ENCODE measurements at places on chromosomes 7 and 10.

GRCh38 chr7:90584378-90584777, 11.7 kb upstream of the CDK14 start:
- no peak for DNase-seq

DNA sequence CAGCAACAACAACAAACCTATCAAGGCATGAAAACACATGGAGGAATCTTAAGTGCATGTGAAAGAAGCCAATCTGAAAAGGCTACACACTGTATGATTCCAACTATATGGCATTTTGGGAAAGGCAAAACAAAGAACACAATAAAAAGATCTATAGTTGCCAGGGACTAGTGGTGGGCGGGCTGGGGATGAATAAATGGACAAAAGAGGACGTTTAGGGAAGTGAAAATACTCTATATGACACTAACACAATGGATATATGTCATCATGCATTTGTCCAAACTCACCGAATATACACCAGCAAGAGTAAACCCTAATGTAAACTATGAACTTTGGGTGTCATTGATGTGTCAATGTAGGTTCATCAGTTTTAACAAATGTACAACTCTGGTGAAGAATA, 89.1 kb downstream of the SEMA3E start:
- DNase-seq = no peak

DNA sequence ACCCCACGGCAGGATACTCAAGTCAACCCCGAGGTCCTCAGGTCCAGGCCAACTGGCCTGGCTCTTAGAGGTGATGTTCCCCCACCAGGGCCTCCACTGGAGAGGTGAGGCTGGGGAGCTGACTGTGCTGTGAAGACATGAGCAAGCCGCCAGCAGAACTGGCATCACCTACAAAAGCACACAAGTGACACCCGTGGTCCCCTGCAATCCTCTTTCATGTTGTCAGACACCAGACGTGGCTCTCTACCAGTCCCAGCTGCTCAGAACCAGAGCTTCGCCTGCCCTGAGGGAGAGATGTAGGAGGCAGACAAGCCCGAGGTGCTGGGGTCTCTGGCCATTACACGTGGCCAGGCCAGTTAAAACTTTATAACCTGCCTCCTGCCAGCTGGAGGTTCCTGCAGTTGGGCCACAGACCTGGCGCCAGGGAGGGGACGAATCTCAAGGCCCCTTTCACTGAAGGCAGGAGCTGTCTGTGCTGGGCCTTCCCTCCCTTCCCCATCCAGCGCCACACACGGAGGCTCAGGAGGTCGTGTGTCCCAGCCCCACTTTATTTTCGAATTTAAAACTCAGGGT, 2.2 kb downstream of the COMTD1 start:
- DNase-seq = no peak

GRCh38 chr7:110835218-110835617, 255.7 kb upstream of the LRRN3 start:
- no peak for DNase-seq

GRCh38 chr10:21014141-21014540, 117.0 kb upstream of the NEBL start:
- no peak for DNase-seq

- no peak for DNase-seq
Measured at GRCh38 chr7:17934094-17934493, 6.2 kb downstream of the SNX13 start.

DNA sequence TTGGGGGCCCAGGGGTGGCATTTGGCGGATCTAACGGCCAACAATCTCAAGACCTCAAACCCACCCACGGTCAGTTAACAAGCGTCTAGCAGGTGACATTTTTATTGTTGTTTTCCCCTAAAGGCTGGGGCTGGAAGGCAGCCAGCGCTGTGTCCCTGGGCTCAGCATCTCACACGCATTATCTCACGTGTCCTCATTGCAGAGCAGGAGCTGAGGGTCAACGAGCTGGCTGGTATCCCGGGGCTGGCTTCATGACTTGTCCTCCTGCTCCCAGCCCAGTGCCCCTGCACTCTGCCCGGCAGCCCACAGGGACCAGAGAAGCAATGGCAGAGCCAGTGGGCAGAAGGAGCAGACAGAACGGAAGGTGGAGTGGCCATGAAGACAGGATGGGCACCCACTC, 54.4 kb upstream of the TMEM273 start:
- DNase-seq = no peak

DNA sequence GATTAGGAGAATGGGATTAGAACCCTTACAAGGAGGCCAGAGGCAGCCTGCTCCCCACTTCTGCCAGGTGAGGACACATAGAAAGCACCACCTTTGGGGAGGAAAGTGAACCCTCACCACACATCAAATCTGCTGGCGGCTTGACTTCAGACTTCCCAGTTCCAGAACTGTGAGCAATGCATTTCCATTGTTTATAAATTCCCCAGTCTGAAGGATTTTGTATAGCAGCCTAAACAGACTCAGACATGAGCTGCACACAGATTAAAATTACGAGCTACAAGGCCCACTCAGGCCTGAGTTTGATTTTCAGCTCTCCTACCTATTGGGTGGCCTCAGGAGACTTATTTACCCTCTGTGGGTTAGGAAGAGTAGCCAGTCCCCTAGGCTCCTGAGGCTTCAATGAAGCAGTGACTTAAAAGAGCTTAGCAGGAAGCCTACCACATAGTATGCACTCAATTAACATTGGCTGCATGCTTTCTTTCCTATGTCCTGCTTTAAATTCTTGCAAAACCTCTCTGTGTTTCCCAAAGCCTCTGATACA, 350.7 kb upstream of the ZMIZ1 start:
- DNase-seq = no peak
